ENCODE measurements at places on chromosomes 5 and 9.
A peak's percentile ranks its signal among the peaks of the same experiment; 100 is the strongest.

DNA sequence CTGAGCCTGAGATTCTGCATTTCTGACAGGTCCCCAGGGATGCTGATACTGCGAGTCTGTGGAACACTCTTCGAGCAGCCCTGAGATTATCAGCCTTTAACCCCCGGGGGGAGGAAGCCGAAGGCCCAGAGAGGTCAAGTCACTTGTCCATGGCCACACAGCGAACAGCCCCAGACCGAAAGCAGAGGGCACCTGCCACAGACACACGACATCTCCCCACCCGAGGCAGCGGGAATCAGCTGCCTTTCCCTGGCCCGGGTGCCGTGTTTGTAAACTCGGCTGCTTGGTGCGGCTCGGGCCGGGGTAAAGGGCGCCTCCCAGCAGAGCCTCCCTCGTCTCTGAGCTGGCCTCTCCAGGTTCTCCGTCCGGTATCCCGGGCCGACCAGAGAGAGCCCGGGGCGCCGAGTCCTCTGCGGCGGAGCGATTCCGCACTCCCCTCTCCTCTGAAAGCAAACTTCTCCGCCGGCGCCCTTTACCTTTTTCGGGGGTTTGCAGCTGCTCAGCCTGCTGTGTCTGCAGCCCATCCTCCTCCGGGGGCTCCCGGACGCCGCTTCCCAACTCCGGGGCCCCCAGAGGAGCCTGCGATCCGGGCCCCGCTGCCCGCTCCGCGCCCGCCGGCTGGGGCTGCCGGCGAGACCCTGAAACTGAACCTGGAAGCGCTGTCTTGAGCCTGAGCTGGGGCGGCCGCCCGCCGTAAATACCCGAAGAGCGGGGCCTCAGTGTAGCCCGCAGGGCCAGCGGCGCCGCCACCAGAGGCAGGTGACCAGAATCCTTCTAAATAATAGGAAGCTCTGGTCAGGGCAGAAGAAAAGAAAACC is at the start of gene CCDC69:
Gene CCDC69 (minus strand): TSS at position 646 of the 818 bp plus-strand sequence. CDS start 122 bp downstream, at position 524.
- DNase-seq = peak; percentile 59

GRCh38 chr5:124210111-124210910 is 536.1 kb downstream of the ZNF608 start:
- no peak for DNase-seq

- peak; percentile 29 for DNase-seq
Observed at GRCh38 chr5:112995764-112996618, 19.4 kb downstream of the DCP2 start.

- no peak for DNase-seq
Observed at GRCh38 chr9:115422932-115423440, 305.0 kb upstream of the TNC start.

GRCh38 chr5:3694819-3695218 is 99.2 kb downstream of the IRX1 start:
- no peak for DNase-seq

GRCh38 chr5:53923961-53924360 is 363.5 kb downstream of the NDUFS4 start:
- no peak for DNase-seq

DNA sequence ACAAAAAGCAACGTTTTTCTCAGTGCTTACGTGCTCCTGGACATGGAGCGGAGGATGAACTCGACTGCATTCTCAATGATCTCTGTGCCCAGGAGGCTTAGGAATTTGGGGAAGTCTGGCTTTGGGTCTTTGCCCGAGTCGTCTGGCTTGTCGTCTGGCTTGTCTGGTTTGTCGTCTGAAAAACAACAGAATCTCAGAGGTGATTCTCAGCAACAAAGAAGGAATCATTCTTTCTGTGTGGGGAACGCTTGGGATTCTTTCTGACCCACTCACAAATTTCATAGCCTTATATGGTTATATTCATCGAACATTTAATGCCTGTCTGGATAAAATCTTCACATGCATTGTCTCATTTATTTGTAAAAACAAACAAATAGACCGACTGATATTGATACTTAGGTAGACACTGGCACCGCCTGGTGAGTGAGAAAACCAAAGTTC is 4.7 kb downstream of the C5orf46 start:
- peak; percentile 29 for DNase-seq

GRCh38 chr5:56751572-56752313 is 63.6 kb upstream of the MAP3K1 start:
- no peak for DNase-seq

DNA sequence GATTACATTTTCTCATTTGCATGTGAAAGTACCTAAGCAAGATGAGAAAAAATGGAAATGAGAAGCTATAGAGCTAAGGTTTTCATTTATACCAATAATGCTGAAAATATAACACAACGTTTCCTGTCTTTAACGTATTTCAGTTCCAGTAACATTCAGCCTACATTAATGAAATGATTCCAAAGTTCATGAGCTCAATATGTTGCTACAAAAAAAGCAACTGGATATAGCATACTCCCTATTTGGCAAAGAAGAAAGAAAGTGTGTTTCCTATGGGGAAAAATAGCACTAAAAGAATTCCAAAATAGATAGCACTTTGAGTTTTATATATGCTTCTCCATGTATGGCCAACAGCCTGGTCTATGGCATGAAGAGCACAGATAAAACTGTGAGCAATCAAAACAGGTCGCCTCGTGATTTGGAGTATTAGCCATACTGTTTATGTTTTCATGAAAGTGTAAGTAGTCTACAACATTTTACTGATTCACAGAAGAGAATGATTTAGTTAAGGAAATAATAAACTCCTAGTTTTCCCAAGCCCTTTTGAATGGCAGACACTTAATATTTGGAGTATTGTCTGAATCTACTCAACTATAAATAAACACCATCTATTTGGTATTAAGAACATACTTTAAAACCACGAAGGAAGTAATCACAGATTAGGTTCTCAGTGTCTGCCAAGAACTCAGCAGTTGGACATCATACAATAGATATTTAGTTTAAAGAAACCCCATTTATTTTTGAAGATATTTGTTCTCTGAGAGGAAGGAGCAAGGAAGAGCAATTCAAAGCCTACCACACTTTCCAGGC is 258.7 kb upstream of the RASA1 start:
- DNase-seq = peak; percentile 17

DNA sequence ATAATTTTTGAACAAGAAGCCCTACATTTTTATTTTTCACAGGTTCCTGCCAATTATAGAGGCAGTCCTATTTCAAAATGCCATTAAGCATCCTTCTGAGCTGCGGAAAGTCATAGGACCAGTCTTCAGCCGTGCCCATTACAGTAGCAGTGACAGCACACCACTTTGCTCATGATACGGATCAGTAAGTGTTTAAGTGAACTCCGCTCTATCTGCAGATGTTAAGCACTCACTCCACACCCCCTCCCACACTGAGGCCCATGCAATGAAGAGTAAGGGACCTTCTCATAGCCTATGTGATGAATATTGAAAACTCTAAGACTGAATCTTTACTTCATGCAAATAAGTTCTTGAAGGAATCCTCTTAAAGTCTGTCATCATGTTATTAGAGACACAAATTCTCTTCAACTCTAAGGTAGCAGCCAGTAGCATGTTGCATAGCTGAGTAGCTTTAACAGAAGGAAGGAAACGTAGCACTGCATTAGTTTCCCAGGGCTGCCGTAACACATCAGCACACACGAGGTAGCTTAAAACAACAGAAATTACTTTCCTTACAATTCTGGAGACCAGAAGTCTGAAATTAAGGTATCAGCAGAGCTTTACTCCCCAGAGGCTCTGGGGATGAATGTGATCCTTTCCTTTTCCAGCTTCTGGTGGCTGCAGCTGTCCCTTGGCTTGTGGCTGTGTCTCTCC is 20.3 kb upstream of the TAF11L2 start:
- DNase-seq = no peak

DNA sequence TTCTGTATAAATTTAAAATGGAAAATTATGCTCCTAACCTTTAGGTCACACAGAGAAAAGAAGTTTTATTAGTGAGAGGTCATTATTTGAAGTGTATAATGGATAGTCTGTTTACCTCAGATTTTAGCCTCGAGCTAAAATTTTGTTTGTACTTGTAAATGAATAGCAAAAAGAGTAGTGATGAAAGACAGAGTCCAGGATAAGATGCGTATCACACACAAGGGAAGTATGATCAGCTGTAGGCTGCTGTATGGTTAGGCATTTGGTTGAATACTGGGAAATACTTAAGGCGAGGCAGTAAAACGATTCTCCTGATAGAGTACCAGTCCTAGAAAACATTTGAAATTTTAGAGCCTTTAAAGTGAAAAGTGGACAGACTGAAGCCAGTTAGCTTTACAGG is 92.7 kb downstream of the FBXL7 start:
- no peak for DNase-seq

GRCh38 chr5:141636106-141636412 is 590 bp downstream of the HDAC3 start:
- peak; percentile 3 for DNase-seq

DNA sequence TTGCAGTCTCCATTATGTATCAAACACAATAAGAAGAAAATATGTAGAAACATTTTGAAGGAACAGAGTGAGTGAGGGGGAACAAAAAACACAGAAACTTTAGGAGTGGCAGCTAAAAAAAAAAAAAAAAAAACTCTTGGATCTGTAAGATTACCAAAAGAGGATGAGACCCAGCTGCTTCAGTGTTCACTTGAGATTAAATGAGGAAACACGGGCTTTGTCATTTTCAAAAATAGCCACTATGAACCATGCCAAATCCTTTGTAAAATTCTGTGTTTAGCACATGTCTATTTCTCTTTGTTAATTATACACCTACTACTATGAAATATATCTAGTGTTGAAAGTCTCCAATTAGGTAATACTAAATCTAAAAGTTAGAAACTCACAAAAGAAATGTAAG is 485.9 kb downstream of the EFNA5 start:
- DNase-seq = no peak

GRCh38 chr9:118414676-118415075 is 710.5 kb downstream of the TLR4 start:
- no peak for DNase-seq

- no peak for DNase-seq
Observed at GRCh38 chr9:71822935-71823334, 54.6 kb upstream of the CEMIP2 start.

- no peak for DNase-seq
Observed at GRCh38 chr9:136983656-136984314, 992 bp downstream of the LCNL1 start.

GRCh38 chr5:52269401-52269800 is 518.3 kb upstream of the ITGA1 start:
- no peak for DNase-seq

DNA sequence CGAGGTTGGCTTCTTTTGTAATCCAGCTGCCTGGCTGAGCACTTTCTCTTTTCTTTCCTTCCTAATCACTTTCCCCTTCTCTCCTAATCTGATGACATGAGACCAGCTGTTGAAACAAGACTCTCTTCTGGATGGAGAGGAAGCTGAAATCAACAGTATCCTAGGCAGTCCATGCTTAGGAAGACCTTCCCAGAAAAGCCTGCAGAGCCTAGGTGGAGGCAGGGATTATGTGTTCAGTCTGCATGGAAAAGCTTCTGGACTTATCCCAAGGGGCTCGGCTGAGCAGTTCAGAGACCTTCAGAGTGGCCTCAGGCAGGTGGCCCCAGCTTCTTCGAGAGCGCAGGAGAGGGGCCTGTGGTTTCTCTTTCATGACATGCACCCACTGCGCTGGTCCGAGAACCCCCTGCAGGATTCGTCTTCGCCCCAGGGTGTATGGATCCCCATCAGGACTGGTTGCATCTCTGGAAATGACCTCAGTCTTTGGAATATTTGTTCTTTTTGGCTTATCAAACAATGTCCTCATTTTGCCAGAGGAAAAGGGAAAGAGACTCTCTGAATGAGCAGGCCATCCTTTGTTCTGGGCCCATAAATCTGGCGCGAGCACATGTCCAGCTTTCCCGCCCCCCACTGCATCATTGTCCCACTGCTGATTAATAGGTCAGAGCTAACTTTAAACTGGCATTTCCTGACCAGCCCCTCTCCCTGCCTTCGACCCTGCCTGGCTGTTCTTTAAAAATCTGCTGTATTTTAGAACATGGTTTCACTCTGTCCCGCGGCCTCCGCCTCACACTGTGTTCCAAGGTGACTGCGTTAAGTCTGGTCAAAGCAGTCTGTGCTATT is 177.9 kb upstream of the KLF4 start:
- DNase-seq = no peak

DNA sequence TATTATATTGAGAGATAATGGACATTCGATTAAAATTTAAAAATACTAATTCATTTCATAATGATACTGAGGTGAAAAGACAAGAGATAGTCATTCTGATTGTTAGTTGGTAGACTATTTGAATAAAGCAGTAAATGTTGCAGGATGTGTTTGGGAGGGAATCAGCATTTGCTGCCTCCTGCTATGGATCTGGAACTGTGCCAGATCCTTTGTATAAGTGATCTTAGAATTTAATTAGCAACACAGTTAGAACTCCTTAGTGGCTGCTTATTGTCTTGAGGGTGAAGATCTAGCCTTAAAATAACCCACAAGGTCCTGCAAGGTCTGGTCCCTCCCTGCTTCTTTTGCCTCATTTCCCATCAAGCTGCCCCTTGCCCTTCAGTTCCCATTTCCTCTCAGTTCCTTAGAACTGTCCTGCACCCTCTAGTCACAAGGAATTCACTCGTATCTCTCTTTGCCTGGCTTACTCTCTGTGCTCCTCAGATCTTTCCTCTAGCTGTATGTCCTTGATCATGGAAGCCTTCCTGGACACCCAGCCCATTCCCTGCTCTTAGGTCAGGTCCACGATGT is 12.5 kb downstream of the LECT2 start:
- DNase-seq = no peak

GRCh38 chr9:72333709-72334108 is 31.3 kb downstream of the ZFAND5 start:
- no peak for DNase-seq

DNA sequence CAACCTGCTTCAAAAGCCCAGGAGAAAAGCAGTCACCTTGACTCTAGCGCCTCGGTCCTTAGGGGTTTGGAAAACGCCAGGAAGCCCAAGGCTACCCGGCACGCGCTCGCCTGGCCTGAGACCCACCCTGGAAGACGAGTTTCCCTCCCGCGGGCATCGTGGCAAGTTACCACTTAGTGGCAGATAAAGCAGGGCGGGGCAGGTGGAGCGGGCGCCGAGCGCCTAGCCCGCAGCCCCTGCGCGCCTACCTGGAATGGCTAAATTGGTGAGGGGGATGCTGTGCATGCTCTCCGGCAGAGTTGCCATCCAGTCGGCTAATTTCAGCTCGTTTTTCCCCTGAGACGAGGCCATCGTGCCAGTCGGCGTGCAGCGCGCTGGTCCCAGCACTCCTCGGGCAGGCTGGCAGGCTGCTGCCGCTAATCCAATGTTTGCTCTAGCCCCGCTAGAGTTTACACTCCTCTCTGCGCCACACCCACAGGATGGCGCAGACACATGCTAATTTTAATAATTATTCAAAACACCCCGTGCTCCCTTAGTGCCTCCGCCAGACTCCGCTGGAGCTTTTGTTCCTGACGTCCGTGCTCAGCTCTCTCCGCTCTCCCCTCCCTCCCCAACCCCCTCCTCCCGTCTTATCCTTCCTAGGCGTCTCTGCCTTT is at the start of gene PLCXD3:
Gene PLCXD3 (minus strand): TSS at position 426 of the 656 bp plus-strand sequence. CDS start 75 bp downstream, at position 351.
- DNase-seq = no peak

GRCh38 chr9:13614060-13614459 is 334.6 kb upstream of the MPDZ start:
- DNase-seq = no peak

DNA sequence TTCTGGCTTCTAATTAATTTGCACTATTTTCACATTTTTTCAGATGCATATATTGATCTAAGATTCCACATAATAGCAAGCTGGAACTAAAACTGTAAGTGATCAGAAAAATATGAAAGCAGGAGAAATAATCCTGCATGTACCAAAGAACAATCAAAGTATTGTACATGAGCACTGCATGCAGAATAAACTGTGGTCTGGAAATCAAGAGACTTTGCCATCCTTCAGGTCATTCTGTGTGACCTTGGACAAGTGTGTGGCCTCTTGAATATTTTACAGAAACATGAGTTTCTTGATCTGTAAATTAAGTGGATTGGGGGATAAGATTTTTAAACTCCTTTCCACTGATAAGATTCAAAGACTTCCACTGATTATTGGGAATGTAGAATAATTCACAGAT is 99.2 kb upstream of the GNAQ start:
- no peak for DNase-seq

Data from kidney glomerular epithelial cell (primary cell).